AG04449 (cell line): ENCODE measurements at places on chromosomes 1 and 21.
A peak's percentile ranks its signal among the peaks of the same experiment; 100 is the strongest.

DNA sequence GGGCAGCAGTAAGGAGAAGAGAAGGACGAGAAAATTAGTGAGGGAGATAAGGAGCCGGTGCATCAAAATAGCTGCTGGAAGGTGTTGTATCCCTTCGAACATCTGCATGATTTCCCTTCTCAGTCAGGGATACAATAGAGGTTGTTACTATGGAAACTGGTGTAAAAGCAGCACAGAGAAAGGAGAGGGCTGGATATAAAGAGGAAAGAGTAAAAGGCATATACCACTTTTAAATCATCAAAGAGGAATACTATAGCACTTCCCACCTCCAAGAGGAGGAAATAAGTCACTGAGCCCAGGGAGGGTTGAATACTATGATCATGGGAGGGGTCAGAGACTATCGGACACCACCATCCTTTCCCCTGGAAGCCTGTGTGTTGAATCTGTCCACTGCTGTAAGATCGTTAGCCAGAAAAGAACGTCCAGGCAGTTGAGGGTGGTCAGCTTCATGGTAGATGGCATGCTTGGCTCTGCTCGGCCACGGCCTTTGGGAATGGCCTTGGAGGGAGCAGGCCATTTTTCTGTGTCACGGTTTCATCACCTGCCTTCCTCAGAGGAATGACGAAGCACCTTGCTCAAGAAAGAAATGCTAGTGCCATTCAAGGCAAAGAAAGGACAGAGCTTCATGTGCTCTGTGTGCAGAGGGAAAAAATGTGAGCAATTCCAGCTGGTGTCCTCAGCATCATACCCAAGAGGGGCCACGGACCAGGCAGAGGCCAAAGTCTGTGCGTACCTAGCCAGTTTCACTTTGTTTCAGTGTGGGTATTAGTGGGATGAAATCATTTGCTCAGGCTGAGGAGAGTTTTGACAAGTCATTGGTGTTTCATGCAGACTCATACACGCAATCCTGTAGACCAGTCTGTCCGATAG, 64.2 kb downstream of the IRF2BP2 start:
- DNase-seq = no peak

- peak; percentile 92 for DNase-seq
Observed at GRCh38 chr1:97192872-97193572, 471.4 kb downstream of the PTBP2 start.

- DNase-seq = no peak
Observed at GRCh38 chr1:66275601-66276023, 258.3 kb upstream of the SGIP1 start.

DNA sequence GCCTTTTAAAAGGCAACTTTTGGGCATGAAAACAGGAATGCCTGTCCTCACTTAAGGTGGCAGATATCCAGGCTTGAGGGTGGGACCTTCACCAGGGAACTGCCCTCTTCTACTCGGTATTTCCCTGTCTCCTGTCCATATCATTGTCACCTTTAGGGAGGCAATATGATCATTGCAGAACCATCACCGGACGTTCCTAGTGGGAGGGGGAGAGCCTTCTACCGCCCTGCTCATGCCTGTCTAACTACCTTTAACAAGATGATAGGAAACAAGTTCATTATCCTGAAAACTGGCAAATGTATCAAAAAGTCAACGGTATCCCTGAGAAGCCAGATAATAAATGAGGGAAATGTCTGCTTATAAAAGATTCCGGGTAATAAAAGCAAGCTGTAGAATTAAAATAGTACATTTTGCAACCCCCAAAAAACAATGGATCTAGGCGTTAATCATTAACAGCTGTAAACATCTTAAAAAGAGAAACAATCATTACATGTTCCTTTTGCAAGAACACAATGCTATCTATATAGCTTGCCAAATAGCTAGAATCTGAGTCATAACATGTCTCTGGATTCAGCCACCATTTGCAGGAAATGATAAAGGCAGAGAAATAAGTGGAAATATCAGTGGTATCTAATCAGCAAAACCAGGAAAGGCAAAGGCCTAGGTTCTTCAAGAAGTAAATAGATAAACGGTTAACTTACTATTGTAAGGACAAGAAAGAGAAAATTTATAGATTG, 852.9 kb upstream of the ADGRL4 start:
- DNase-seq = peak; percentile 23

DNA sequence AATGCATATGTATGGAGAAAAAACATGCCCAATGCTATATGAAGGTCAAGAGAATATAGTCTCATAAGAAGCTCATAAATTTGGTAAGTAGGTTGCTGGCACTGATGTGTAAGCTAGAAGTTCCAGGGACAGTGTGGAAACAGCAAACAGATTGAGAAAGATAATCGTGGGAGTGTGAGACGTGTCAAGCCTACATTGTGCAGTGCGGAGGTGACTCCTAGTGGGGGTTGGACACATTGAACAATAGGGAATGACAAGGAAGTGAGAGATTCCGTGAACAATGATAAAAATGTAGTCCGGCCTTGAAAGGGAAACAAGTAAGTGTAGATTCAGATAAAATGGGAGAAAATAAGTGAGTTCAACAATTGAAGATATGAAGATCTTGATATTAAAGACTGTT, 788.4 kb upstream of the PRMT6 start:
- DNase-seq = no peak
